ENCODE measurements at places on chromosomes 7 and 10. TPM values are rescaled to one million over a fixed set of nuclear protein-coding genes. Genes with fewer than 3 reads are reported as not detected.
A peak's percentile ranks its signal among the peaks of the same experiment; 100 is the strongest.

The XPNPEP1 gene
- 42.3 TPM for total RNA-seq

The GIMAP8 gene
- 68.0 TPM for total RNA-seq

The NFE2L3 gene
- total RNA-seq = 2.1 TPM

The TNKS2 gene
- 57.0 TPM for total RNA-seq

GRCh38 chr10:110815354-110816004 lies 56.2 kb upstream of the PDCD4 start:
- H3K27me3 ChIP-seq = no peaks in the 10 kb centered on the region
- no peaks in the 10 kb centered on the region for H3K36me3 ChIP-seq
- peaks cover 40% of the 10 kb centered on the region for H3K4me1 ChIP-seq
- DNase-seq = no peak
- H3K4me3 ChIP-seq = no peak overlapping the region
- H3K27ac ChIP-seq = no peak overlapping the region

GRCh38 chr7:19404912-19405329 lies 259.7 kb upstream of the FERD3L start:
- H3K27me3 ChIP-seq = no peaks in the 10 kb centered on the region
- H3K4me1 ChIP-seq = peaks cover 3% of the 10 kb centered on the region
- no peak for DNase-seq
- no peak overlapping the region for H3K27ac ChIP-seq

GRCh38 chr10:33162248-33162575 lies 172.3 kb downstream of the NRP1 start:
- no peaks in the 10 kb centered on the region for H3K4me1 ChIP-seq
- H3K4me3 ChIP-seq = no peak overlapping the region

DNA sequence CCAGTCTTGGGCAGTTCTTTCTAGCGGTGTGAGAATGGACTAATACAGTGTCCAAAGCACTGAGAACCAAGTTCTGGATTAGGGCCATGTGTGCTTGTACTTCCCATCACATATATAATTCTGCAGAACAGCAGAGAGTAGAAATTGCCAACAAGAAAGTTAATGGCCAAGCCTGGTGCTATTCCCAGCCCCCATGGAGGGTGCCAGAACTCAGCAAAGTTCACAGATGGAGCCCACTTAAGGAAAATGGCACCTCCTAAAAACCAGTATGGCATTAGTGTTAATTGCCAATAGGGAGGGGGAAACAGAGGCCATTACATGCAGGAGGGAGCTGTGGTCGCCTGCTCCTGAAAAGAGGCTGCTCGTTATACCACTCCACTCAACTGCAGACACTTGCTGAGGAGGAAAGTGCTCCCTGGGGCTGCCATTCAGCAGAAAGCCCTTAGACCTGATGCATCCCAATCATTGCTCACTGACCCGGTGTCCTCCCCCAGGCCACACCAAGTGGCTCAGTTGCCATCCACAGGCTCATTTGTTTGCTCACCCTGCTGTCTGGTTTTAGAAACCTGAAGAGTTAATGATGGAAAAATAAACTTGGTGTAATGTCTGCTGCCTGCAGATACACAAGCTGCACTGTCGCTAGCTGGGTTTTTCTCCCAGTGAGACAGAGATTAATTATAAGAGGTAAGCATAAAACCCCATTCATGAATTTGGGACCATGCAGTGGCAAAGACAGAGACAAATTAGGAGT lies 280.6 kb downstream of the GFRA1 start:
- no peaks in the 10 kb centered on the region for H3K4me1 ChIP-seq
- no peak overlapping the region for H3K4me3 ChIP-seq
- no peak overlapping the region for H3K27ac ChIP-seq
- H3K36me3 ChIP-seq = no peaks in the 10 kb centered on the region

DNA sequence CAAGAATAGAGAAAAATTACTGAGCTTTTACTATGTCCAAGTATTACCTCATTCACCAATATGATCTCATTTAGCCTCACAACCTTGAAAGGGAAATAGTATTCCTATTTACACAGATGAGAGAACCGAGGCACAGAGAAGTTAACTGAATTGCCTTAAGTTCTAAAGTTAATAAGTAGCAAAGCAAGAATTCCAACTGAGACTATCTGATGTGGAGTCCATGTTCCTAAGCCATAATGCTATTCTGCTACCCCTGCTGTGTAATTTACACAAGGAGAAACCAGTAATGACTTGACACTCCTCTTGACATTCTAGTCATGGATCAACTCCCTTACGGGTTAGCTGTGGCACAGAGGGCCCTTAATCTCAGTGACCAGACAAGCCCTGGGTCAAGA lies 60.7 kb downstream of the ABCB4 start:
- DNase-seq = no peak
- H3K36me3 ChIP-seq = no peaks in the 10 kb centered on the region
- no peaks in the 10 kb centered on the region for H3K27me3 ChIP-seq

GRCh38 chr10:45220931-45221330 lies 94.5 kb downstream of the OR13A1 start:
- H3K27ac ChIP-seq = no peak overlapping the region
- no peaks in the 10 kb centered on the region for H3K4me1 ChIP-seq
- H3K36me3 ChIP-seq = no peaks in the 10 kb centered on the region
- H3K4me3 ChIP-seq = no peak overlapping the region

- no peak overlapping the region for H3K27ac ChIP-seq
- H3K4me1 ChIP-seq = peaks cover 13% of the 10 kb centered on the region
- peaks cover 50% of the 10 kb centered on the region for H3K27me3 ChIP-seq
- peak; percentile 71 for DNase-seq
- no peak overlapping the region for H3K4me3 ChIP-seq
- H3K36me3 ChIP-seq = no peaks in the 10 kb centered on the region
These were observed 3.7 kb downstream of the NRP1 start for GRCh38 chr10:33330543-33331378.

GRCh38 chr7:27631391-27631790 lies 31.3 kb downstream of the HIBADH start:
- H3K36me3 ChIP-seq = peaks cover 65% of the 10 kb centered on the region
- H3K27ac ChIP-seq = no peak overlapping the region
- no peak for DNase-seq
- H3K27me3 ChIP-seq = no peaks in the 10 kb centered on the region

DNA sequence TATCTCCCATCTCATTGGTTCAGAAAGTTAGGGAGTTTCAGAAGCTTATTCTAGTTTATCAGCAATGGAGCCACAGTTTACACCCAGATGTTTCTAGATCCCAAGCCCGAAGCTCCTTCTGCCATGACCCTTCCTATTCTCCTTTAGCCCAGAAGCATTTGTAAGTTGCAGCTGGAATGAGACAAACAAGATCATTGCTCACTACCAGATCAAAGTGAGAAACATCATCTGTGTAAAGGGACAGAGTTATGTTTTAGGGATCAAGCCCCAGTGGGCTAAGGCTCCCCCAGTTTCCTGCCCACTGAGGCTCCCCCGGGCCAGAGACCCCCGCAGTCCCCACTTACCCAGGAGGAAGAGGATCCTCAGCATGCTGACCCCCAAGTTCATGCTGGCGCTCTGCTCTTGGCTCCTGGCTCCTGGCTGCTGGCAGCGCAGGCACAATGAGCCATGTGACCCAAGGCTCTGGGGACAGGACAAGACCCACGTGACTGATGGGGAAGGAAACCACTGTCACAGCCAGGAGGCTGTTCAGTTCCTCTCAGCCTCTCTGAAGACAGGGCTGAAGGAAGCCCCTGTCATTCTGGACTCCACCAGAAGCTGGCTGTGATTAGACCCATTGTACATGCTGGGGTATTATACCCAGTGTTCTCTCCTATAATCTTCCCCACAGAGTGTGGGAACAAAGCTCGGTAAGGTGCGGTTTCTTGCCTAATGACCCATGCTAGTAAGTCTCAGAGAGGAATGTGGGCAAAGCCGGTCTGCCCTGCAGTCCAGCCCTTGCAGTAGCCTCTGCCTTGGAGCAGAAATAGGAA lies at the start of gene TMEM273:
Gene TMEM273, minus strand, starts transcription at position 442 of the 812 bp plus-strand sequence. Its CDS starts 55 bp downstream, at position 387.
- peaks cover 5% of the 10 kb centered on the region for H3K4me1 ChIP-seq
- peak within 1 kb of the TSS; percentile 77 for H3K27ac ChIP-seq
- H3K27me3 ChIP-seq = peaks cover 41% of the 10 kb centered on the region

DNA sequence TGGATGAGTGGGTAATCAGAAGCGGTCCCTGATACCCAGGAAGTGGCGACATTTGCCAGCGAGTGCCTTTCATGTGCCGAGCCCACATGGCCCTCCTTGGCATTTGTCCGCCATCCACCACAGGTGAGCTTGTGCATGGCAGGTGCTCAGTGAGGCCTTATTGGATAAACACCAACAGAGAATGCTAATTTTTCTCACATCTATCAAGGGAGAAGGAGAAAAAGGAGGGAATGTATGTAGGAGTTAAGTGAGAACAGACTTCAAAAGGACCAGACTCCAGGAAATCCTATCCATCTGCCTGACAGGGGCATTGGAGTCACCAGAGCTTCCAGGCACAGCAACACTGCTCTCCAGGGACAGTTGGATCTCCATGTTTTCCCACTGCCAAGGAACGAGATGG lies 143.5 kb upstream of the ZMIZ1 start:
- H3K4me1 ChIP-seq = no peaks in the 10 kb centered on the region
- DNase-seq = no peak
- H3K27ac ChIP-seq = no peak overlapping the region
- no peak overlapping the region for H3K4me3 ChIP-seq
- no peaks in the 10 kb centered on the region for H3K27me3 ChIP-seq

DNA sequence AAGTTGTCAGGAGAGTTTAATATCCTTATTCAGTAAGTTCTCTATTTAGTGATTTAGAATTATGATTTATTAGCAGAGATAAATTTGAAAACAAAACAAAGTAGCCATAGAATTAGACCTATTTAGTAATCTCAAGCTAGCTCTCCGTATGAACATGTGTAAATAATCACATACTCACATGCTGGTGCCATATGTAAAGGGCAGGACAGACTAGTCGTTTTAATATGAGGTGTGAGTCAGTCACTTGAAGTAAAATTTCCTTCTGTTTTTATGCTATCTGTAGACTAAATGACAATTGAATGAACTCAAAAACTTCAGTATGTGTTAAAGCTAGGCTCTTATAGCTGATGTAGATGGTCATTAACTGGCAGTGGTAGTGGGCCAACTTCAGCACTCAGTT lies 67.1 kb downstream of the WAC start:
- no peaks in the 10 kb centered on the region for H3K27me3 ChIP-seq
- peaks cover 44% of the 10 kb centered on the region for H3K4me1 ChIP-seq
- DNase-seq = no peak
- peaks cover 73% of the 10 kb centered on the region for H3K36me3 ChIP-seq
- H3K4me3 ChIP-seq = no peak overlapping the region
- peak overlapping the region; percentile 44 for H3K27ac ChIP-seq

DNA sequence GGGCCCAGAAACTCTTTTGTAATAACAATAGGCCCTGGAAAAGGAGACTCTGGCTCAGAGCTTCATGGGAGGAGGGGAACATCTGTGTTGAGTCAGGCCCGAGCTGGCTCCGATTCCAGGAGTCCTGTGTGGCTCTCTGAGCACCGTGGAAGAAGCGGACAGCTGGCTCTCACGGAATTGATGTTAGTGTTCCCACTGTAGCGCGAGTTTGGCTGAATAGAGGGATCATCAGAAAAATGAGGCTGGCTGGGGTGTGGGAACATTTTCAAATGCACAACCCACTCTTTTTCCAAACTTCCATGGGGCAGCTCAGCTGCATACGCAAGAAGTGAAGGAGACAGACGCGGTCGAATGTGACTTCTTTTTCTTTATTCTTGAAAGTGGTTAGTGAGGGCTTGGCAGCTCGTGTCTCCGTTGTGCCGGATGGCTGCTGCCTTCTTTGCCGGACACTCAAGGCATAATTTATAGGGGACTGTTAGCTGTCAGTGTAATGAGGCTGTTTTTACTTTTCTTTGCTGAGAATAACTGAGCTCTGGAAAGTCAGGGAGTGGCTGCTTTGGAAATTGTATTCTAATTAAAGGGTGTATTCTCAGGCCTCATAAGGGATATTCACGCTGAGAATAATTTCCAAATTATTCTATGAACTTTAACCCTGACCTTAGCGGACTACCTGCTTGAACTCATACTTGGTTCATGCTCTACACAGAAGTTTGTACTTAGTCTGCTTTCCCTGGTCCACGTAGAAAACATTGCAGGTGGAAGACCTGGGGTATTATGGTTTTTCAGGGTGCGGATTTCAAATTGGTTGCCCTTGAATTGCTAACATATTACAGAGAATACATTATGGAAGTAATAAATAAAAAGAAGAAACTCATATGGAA lies 23.1 kb downstream of the MDFIC start:
- no peaks in the 10 kb centered on the region for H3K27me3 ChIP-seq
- peaks cover 51% of the 10 kb centered on the region for H3K36me3 ChIP-seq
- H3K4me3 ChIP-seq = no peak overlapping the region
- H3K4me1 ChIP-seq = peaks cover 47% of the 10 kb centered on the region

DNA sequence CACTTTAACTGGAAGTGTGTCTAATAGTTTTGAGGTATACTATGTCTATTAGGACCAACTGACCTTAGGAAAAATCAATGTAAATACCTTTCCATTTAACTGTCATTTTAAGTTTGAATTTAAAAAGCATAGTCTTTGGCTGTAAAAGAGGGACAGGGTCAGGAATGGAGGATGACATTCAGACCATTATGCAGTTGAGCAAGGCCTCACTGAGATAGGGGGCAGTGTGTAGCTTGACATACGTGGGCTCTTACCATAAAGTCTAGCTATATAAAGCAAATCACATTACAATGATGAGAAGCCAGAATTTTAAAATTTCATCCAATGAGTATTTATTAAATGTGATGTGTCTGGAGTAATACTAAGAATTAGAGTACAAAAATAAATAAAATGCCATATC lies 17.9 kb downstream of the PALS2 start:
- no peak for DNase-seq
- no peaks in the 10 kb centered on the region for H3K27me3 ChIP-seq
- H3K27ac ChIP-seq = no peak overlapping the region
- no peak overlapping the region for H3K4me3 ChIP-seq
- H3K36me3 ChIP-seq = no peaks in the 10 kb centered on the region

Measured in naive thymus-derived CD8-positive, alpha-beta T cell (primary cell).